ENCODE measurements at places on chromosomes 16 and 17.
A peak's percentile ranks its signal among the peaks of the same experiment; 100 is the strongest.

DNA sequence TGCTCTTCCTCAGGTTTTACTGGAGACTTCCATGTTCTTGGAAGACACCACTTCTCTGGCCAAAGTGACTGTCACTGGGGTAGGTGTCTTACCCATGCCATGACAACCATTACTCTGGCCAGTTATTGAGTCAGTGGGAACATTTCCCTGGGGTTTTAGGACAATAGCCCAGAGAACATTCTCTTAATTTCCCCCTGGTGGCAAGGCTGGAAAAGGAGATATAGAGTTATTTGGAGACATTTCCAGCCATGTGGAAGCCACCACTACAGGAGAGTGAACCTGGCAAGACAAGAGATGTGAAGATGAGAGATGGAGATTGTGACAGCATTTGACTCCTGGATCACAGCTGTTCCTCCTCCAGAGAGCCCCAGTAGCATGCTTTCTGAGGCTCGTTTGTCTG lies 106.2 kb downstream of the CDK5R1 start:
- DNase-seq: no peak

GRCh38 chr17:69428252-69428980 lies 13.9 kb downstream of the MAP2K6 start:
- no peak for DNase-seq

GRCh38 chr16:71676236-71676635 lies 48.3 kb downstream of the PHLPP2 start:
- DNase-seq: no peak

- peak; percentile 50 for DNase-seq
Measured at GRCh38 chr17:50626037-50626574, 8.6 kb upstream of the ABCC3 start.

DNA sequence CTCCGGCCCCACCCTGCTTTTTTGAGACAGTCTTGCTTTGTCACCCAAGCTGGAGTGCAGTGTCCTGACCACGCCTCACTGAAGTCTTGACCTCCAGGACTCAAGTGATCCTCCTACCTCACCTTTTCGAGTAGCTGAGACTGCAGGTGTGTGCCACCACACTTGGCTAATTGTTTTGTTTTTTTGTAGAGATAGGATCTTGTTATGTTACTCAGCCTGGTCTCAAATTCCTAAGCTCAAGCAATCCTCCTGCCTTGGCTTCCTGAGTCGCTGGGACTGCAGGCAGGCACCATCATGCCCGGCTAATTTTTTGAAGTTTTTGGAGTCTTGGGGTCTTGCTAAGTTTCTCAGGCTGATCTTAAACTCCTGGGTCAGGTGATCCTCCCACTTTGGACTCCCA lies 206.7 kb downstream of the SHISA9 start:
- no peak for DNase-seq

- DNase-seq: no peak
Measured at GRCh38 chr17:73187203-73187769, 5.6 kb upstream of the COG1 start.

GRCh38 chr17:28908640-28909167 lies 5.8 kb upstream of the DHRS13 start:
- no peak for DNase-seq

DNA sequence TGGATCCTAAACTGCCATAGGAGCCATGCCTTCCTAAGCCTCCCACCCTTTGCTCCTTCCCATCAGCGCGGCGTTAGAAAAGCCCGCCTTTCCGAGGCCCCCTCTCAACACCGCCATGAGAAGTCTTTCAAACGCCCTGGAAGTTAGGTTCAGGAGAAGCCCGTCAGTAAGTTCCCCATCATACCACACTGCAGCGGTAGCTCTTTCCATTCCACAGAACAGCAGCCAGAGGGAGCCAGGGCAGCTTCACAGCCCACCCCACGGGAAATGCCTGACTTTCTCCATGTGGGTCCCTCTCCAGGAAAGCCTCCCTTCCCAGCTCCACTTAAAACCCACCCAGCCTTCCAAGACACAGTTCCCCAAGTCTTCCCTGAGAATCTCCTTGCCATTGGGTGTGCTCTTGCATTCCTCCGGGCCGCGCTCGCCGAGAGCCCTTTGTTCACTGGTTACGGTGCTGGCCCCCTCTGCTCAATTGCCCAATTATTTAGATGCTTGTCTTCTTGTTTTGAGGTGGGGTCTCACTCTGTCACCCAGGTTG lies 28.7 kb downstream of the KIAA0513 start:
- DNase-seq: no peak

DNA sequence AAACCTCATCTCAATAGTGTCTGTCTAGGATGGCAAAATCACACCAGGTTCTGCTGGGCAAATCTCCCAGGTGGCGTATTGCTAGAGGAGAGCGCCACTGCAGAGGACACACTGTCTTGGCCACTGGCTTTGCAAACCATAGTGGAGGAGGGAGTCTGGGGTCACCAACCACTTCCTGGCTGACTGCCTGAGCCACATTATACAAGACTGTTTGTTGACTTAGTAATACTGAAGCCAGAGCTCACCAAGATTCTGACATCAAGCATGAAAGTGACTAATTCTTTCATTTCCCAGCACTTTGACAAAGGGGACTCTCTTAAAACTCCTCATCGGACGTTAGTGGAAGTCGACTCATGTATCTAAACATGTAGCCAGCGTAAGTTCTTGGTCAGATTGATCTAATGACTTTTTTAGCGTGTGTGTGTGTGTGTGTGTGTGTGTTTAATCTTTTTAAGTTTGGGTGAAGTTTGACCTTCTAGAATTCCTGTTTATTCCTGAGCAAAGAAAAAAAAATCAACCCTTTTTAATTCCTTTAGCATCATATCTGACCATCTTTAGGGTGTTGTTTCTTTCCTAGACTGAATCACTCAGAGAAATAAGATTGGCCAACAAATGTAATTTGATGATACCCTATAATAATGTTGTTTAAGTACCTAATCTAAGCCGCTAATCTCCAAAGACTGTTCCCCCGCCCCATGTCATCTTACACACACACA lies 13.7 kb downstream of the PITPNC1 start:
- peak; percentile 25 for DNase-seq

GRCh38 chr17:77628035-77628434 lies 330.5 kb upstream of the TNRC6C start:
- DNase-seq: no peak

Data from T-helper 17 cell (primary cell).